ENCODE measurements at places on chromosomes 2 and 18.

DNA sequence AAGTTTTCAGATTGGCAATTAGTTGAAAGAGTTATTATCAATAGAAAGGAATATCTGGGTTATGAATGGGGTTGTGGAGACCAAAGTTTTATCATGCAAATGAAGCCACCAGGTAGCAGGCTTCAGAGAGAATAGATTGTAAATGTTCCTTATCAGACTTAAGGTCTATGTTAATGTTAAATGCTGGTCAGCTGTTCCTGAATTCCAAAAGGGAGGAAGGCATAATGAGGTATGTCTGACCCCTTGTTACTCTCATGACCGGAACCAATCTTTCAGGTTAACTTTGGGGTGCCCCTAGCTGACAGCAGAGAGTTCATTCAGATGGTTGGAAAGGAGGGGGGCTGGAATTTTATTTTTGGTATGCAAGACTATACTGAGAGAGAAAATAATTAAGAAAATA lies 47.9 kb downstream of the RIT2 start:
- no peak for DNase-seq

- DNase-seq: no peak
These were observed 7.2 kb downstream of the ARPC2 start for GRCh38 chr2:218224186-218224585.

DNA sequence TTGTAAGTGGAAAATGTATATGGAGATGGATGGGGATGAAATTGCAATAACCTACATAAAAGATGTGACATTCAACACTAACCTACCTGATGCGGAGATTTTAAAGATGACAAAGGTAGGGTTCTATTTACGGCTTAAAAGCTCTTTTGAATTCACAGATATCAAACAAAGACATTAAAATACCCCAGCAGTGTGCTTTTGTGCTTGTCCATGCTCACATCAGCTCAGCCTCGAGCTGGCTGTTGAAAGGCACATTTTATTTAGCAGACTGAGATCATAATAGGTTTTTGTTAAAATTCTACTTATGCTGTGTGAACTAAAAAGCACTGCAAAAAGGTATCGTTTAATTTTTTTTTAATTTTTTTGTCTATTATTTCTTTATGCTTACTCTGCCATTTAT lies 96.0 kb upstream of the CDCA7 start:
- no peak for DNase-seq

DNA sequence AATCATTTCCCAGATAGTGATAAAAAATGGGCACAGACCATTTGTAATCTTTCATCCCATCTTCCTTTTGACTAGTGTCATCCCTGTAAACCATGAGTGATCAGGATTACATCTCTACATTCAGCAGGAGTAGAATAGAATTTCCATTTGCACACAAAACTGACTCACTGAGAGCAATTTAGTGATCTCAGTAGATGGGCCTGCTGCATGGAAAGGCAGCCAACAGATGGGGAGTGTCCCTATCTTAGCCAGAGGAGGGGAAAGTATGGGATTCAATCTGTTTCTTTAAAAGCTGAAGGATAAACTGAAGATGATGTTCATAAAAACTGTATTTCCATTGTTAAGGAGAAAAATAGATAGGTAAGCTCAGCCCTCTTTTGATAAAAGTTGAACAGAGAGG lies 441.7 kb downstream of the ZNF521 start:
- no peak for DNase-seq

DNA sequence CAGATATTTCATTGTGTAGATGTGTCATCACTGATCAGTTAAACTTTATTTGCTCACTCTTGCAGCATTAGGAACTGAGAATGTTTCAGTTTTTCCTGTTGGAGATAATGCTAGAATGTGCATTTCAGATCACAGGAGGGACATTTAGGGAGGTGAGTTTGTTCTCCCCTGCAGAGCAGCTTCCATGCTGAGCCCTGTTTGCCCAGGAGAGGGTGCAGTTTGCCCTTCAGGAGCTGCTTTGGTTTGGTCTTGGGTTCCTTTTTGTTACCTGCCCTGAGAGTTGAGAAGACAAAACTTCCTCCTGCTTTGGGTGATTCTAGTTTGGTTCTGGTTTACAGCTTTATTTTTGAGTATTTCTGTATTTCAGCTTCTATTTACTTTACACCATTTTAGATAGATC lies 49.9 kb downstream of the DGKD start:
- DNase-seq: no peak

GRCh38 chr2:180938451-180938850 lies 42.0 kb upstream of the UBE2E3 start:
- DNase-seq: no peak

- no peak for DNase-seq
These were observed 31.3 kb downstream of the NIFK start for GRCh38 chr2:121705390-121705789.

GRCh38 chr2:8627019-8627691 lies 54.7 kb upstream of the ID2 start:
- no peak for DNase-seq

DNA sequence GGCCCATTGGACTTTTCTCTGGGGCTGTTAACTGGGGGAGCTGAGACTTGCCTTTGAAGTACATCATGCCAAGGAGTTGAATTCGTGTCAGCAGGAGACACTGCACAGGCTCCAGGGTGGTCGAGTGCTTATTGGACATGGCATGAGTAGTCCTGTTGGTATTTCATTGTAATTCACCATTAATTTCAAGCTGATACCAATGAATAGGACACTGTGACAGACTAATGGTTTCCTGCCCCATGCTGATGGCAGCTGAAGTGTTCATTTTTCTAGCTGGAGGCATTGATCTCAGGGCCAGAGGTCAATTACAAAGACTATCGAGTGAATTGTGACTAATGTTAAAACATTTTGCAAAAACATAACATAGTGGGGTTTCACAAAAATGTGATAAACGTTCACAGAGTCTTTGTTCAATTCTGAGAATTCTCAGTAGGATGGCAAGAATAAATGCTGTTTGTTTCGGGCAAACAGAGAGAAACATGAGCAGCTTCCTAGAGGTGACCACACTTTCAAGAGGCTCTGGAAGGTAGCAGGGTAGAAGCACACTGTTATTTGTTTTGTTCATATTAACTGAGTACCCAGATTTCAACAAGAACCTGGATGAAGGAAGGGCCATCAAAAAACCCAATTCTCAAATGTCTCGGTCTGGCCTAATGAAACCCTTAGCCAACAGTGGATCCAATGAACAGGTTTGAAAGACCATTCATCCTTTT lies 90.6 kb upstream of the ARL4C start:
- DNase-seq: no peak

DNA sequence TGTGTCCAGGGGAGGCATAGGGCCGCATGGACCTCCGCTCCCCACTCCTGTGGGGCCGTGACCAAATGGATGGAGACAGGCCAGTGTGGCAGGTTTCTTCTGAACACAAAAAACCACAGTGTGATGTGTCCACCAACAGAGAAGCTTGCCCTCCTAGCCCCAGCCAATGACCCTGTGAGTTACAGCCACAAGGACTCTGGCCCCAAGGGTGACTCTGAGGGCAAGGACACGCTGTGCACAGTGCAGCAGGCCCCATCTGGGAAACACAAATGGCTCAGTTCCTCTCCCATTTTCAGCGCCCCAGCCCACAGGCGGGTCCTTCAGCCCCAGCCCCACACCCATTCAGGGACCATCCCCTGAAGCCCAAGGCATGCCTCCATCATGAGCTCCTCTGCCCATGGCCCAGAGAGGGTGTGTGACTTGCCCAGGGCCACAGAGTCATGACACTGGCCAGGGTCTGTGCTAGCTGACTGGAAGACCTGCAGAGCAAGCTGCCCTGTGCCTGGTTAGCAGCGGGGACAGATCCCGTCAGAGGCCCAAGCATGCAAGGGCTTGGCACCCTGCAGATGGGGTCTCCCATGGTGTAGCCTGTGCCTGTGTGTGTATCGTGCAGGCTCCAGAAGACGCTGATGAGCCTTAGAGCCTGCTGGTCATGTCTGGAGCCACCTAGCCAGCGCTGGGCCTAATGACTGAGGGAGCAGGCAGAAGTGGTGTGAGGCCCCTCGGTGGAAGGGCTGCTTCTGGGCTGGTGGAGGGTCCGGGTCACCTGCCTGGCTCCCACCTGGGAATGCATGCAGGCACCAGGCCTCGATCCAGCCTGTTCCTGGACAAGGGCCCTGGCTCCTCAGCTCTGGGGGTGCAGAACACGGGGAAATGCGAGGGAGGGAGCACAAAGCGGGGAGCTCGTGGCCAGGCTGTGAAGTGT lies 47.7 kb downstream of the HS6ST1 start:
- no peak for DNase-seq

- no peak for DNase-seq
These were observed 95.4 kb downstream of the ITGB1BP1 start for GRCh38 chr2:9327873-9328352.

DNA sequence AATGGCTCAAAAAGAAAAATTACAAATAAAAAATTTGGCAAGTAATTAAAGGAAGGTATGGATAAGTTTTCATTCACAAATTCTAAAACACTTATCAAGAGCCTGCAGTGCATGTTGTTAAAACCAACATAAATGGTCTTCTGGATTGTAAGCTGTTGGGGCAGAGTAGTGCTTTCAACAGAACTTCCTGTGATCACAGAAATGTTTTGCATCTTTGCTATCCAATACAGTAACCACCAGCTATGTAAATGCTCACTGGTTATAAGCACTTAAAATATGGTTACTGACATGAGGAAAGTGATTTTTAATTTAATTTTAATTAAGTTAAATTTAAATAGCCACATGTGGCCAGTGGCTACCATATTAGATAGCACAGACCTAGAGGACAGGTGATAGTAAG lies 133.1 kb downstream of the NBAS start:
- no peak for DNase-seq
